ENCODE measurements at places on chromosomes 11 and 22. TPM values are rescaled to one million over a fixed set of nuclear protein-coding genes. Genes with fewer than 3 reads are reported as not detected.

RASSF10 gene
- total RNA-seq = 3.4 TPM

RGL4 gene
- not detected for total RNA-seq

GRCh38 chr11:106552694-106553203, 465.5 kb downstream of the GUCY1A2 start:
- DNase-seq = no peak

CD3G gene
- not detected for total RNA-seq

DNA sequence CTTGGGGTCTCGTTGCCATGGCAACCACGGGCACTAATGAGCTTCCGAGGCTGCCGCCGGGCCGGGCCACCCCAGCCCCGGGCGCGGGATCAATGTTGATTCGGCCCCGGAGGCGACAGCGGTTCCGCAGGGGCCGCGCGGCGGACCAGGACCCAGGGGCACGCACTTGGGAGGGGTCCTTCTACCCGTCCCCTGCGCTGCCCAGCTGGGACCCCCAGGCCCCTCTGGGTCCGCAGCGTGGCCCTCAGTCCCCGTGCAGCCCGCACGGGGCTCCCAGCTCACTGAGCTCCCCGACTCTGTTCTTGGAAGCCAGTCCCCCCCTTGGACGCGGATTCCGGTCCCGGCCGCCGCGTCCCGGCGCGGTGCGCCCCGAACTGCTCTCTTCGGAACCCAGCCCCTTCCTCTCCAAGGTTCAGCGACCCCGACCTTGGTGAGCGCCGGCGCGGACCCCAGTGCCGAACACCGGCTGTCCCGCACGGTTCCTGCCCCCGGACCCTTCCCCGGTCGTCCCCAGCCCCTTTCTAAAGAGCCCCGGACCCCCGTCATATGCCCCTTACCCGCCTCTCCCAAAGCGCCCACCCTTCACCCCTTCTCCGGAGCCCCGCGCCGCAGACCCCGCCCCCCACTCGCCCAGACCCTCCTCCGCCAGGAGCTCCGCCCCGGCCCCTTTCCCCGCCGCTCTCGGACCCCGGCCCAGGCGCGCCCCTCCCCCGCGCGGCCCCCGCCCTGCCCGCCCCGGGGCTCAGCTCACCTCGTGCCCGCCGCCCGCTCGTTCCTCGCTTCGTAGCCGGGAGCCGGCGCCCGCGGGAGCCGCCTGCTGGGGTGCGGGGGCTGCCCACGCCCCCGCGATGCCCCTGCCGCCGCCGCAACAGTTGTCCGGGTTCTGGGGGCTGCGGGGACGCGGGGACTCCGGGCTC, 18.3 kb upstream of the SHISAL1 start:
- DNase-seq = no peak

SEZ6L gene
- not detected for total RNA-seq

PLAAT4 gene
- total RNA-seq = 18.3 TPM

LTBP3 gene
- total RNA-seq = 31.0 TPM

GRCh38 chr11:116885951-116886655, 48.7 kb upstream of the APOA1 start:
- DNase-seq = no peak

OR2D2 gene
- not detected for total RNA-seq
